Trophoblast cell (in vitro differentiated cells and primary cell): ENCODE measurements at places on chromosomes 1 and 21.

GRCh38 chr1:207919523-207920170, 8.7 kb upstream of the CD34 start:
- DNase-seq: no peak

- no peak for DNase-seq
Measured at GRCh38 chr1:17844185-17844826, 89.2 kb downstream of the ACTL8 start.

DNA sequence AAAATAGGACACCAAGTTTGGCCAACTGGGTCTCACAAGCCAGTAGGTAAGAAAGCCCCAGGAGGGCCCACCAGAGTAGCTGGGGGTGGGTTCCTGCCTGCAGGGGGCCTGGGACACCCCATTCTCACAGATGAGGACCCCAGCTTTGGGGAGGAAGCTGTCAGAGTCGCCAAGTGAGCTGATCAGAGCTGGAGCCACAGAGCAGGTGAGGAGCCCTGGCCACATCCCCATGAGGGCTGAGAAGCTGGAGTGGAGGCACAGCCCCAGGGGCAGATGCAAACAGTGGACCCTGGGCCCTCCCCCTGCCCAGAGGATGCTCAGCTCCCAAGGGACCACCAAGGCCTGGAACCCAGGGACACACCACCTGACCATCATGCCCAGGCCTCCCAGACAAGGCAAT, 8.6 kb upstream of the ZNF670 start:
- DNase-seq: no peak

- DNase-seq: peak; percentile 30
Measured at GRCh38 chr1:58727364-58727763, 27.5 kb upstream of the MYSM1 start.

DNA sequence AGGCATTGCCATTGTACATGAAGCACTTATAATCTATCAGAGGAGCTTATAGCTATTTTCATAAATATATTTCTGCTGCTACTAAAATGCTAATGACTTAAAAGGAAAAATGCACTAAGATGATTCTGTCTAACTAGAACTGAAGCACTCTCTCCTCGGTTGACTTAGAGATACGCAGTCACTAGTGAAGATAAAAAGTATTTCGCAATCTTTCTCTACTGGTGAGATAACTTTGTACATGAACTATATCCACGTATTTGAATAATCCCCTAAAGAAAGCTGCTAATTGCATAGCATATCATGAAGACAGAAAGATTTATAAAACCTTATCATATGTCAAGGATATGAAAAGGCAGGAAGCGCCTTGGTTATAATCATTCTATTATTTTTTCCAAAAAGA, 658.1 kb upstream of the PRMT6 start:
- DNase-seq: no peak

GRCh38 chr1:165152727-165153126, 203.8 kb downstream of the LMX1A start:
- DNase-seq: no peak
